ENCODE measurements at places on chromosomes 11 and 22. TPM values are rescaled to one million over a fixed set of nuclear protein-coding genes. Genes with fewer than 3 reads are reported as not detected.

DNA sequence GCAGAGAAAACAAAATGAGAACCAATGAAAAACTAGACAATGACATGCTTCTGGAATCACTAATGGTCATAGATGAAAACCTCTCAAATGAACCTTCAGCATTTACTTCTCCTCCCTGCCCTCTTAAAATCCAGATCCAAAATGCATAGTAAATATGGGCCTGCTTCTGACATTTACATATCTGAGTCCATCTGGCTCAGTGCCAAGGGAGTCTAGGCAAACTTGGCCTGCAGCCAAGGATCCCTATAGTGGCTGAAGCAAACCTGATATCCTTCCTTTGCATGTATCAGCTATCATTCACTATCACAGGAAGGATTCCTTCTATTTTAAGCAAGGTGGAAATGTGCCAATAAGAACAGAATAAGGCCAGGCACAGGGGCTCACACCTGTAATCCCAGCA is 104.8 kb downstream of the C11orf58 start:
- peak; percentile 44 for DNase-seq
- no peaks in the 10 kb centered on the region for H3K36me3 ChIP-seq
- H3K4me3 ChIP-seq = no peak overlapping the region
- no peaks in the 10 kb centered on the region for H3K4me1 ChIP-seq
- no peaks in the 10 kb centered on the region for H3K27me3 ChIP-seq

GRCh38 chr22:49302530-49302929 is 525.1 kb downstream of the BRD1 start:
- no peak for DNase-seq
- H3K4me1 ChIP-seq = no peaks in the 10 kb centered on the region
- H3K27ac ChIP-seq = no peak overlapping the region
- no peak overlapping the region for H3K4me3 ChIP-seq

GRCh38 chr22:27022896-27023361 is 365.5 kb downstream of the MIAT start:
- H3K4me3 ChIP-seq = no peak overlapping the region
- DNase-seq = no peak
- H3K27me3 ChIP-seq = peaks cover 10% of the 10 kb centered on the region

GRCh38 chr11:47278058-47278457 is 8.1 kb downstream of the MADD start:
- no peak for DNase-seq
- no peaks in the 10 kb centered on the region for H3K4me1 ChIP-seq
- no peak overlapping the region for H3K4me3 ChIP-seq
- H3K27ac ChIP-seq = no peak overlapping the region

GRCh38 chr11:120233207-120233803 is 6.6 kb upstream of the POU2F3 start:
- no peaks in the 10 kb centered on the region for H3K4me1 ChIP-seq
- no peak overlapping the region for H3K4me3 ChIP-seq
- DNase-seq = no peak
- H3K36me3 ChIP-seq = no peaks in the 10 kb centered on the region

DNA sequence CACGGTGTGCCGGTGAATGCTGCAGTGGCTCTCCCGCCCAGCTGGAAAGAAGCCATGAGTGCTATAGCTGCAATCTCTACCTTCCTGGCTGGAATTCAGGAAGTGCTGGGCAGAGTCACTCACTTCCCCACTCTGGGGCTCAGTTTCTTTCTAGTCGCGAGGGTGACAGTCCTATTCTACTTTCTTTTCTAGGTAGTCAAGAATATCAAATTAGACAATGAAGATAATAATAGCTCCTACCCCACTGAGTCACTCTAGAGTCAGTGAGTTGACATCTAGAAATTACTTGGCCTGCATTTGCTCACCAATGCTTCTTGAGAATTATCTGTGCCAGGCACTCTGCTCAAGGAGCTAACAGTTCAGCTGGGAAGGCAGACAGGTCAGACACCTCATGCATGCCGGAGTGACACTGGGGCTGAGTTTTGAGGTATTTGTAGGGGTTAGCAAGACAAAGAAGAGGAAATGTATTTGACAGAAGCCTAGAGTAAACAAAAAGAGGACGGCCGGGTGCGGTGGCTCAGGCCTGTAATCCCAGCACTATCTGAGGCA is 3.2 kb downstream of the CENPM start:
- peak; percentile 69 for DNase-seq
- H3K4me3 ChIP-seq = no peak overlapping the region
- peaks cover 11% of the 10 kb centered on the region for H3K4me1 ChIP-seq

Gene ACAT1
- total RNA-seq = 108 TPM

- no peaks in the 10 kb centered on the region for H3K4me1 ChIP-seq
- H3K4me3 ChIP-seq = no peak overlapping the region
- no peak for DNase-seq
- peaks cover 10% of the 10 kb centered on the region for H3K36me3 ChIP-seq
These were observed 25.8 kb downstream of the ZC3H7B start for GRCh38 chr22:41327124-41327523.

Data from GM23248 (cell line).